T-helper 2 cell treated with Interferon-gamma antibody and Interleukin-4, amounts not matched to agents 5 μg/mL and 100 μg/mL, for 36 hours (primary cell): ENCODE measurements at places on chromosomes 7 and 10.

- DNase-seq: no peak
Observed at GRCh38 chr7:123209786-123210185, 10.0 kb upstream of the SLC13A1 start.

GRCh38 chr10:8315619-8316021, 261.1 kb downstream of the GATA3 start:
- DNase-seq: no peak

- DNase-seq: no peak
Observed at GRCh38 chr10:101071885-101072433, 10.2 kb downstream of the KAZALD1 start.

- no peak for DNase-seq
Observed at GRCh38 chr7:33836797-33837355, 68.5 kb upstream of the BMPER start.

- DNase-seq: no peak
Observed at GRCh38 chr7:94426980-94427875, 32.5 kb downstream of the COL1A2 start.
